M059J (cell line): ENCODE measurements at places on chromosomes 5 and 9. TPM values are rescaled to one million over a fixed set of nuclear protein-coding genes. Genes with fewer than 3 reads are reported as not detected.

- DNase-seq, result no peak
Measured at GRCh38 chr9:96363175-96363967, 20.1 kb downstream of the SLC35D2 start.

DNA sequence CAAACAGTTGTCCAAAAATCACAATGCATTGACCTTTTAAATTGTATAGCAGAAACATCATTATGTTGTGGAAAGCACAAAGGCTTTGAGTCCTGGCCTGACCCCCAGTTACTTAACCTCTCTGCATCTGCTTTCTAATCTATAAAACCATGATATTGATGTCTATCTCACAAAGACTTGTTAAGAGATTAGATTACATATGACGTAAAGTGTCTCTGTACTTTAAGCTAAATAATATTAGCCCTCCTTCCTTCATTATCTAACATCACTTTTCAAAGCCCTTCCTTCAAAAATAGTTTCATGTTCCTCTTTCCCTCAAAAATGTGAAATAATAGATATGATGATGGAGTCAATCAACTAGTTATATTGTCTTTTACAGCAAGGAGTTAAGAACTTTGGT lies 3.4 kb downstream of the ADAMTS6 start:
- DNase-seq, result no peak

DNA sequence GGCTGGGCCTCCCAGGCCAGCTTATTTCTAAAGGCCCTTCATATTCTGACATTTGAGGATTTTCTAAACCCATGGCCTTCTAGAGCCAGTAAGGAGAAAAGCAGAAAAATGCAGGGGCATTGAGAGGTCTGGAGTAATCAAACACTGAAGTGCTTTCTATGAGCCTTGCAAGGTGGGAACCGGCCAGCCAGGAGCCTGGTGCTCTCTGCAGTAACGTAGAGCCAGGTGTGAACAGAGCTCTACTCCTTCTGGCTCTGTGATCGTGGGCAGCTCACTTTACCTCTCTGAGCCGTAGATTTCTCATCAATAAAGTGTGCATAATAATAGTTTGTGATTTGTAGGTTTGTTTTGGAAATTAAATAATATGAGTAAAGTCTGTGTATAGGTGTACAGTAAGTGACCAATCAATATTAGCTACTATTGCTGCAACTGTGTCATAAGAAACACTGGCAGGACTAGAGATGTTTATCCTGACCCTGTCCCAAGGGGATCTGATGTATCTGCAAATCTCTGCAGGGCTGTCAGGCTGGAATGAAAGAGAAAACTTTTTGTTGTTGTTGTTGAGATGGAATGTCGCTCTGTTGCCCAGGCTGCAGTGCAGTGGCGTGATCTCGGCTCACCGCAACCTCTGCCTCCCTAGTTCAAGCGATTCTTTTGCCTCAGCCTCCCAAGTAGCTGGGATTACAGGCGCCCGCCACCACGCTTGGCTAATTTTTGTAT lies 2.7 kb downstream of the SYNPO start:
- DNase-seq, result peak; percentile 42

- DNase-seq, result no peak
Measured at GRCh38 chr9:109224751-109225150, 57.7 kb upstream of the FRRS1L start.

DNA sequence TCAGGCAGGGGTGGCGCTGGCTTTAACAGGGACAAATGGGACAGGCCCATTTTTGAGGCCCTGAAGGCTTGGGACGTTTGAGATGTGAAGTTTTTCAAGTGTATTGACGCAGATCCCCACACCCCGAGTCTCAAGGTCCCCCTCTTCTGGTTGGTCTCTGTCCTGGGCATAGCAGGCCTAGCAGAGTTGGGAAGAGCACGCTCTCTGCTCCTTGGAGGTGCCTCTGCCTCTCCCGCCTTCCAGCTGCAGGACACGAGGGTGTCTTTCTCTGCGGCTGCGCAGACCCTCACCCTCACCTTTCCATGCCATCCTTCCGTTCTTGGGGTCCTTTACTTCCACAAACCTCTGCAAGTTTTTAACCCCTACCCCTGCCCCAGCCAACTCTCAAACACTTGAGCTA lies 18.6 kb downstream of the ADAMTSL2 start:
- no peak for DNase-seq

DNA sequence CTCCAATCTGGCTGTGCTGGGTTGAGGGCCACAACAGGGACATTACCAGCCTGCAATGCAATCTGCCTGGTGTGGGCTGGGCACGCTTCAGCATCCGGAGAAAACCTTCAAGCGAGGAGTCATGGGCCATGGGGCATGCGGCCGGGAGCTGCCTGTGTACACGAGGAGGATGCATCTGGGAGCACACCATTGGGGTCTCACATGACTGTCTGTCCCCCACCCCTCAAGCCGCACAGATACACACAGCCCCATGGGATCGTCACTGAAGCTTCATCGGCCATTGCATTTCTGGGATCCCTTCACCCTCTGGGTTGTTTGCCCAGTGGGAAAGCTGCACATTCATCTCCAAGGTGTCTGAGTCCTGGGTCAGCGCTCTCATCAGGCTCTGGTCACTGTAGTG lies 9.9 kb downstream of the LCN1 start:
- DNase-seq, result no peak

GRCh38 chr5:88883059-88883835 lies at the start of gene MEF2C:
Gene MEF2C, minus strand, starts transcription at chr5:88883184. Its CDS starts 59,396 bp downstream, at chr5:88823788.
- peak; percentile 87 for DNase-seq

DNA sequence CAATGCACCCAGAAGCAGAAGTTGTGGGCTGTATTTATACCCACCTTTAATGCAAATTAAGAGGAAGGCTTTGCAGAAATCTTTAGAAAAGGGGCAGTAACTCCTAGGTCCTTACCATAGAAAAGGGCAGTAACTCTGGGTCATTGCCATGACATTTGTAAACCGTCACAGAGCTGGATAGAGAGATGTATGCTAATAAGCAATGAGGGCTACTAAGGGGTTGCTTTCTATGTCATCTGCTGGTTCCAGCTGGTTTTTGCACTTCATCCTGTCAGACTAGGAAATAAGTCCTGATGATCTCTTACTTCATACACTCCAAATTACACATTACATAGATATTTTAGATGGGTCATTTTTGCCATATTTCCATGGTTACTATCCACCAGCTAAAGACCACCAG lies 299.1 kb upstream of the TYRP1 start:
- DNase-seq, result no peak

DNA sequence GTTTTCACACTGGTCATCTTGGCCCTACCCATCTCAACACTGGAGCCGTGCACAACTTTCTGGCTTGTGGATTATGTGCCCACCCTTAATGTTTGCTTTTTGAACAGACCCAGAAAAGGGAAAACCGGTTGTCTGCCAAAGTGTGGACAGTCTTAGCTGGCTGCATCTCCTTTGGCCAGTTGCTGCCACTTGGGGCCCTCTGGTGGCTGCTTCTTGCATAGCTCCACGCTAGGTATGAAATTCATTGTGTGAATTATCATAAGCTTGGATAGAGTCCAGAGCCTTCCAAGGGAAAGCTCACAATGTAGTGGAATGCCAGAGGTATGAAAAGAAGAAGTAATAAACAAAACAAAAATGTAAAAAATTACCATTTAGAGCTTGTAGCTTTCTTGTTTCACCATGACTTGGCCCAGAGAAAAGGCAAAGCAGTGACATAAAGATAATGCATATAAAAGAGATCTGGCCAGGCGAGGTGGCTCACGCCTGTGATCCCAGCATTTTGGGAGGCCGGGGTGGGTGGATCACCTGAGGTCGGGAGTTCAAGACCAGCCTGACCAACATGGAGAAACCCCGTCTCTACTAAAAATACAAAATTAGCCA lies 12.5 kb upstream of the SLC36A3 start:
- peak; percentile 62 for DNase-seq

- DNase-seq, result no peak
Measured at GRCh38 chr9:70677055-70677735, 262.7 kb upstream of the KLF9 start.

Gene MRPS30
- 58.5 and 80.3 TPM in 2 replicates for total RNA-seq

Gene TMEFF1
- 0.05 and 4.0 TPM in 2 replicates for total RNA-seq
